ENCODE measurements at places on chromosomes 12 and 14.

- no peak for DNase-seq
Observed at GRCh38 chr12:51383269-51383905, 7.8 kb downstream of the GALNT6 start.

DNA sequence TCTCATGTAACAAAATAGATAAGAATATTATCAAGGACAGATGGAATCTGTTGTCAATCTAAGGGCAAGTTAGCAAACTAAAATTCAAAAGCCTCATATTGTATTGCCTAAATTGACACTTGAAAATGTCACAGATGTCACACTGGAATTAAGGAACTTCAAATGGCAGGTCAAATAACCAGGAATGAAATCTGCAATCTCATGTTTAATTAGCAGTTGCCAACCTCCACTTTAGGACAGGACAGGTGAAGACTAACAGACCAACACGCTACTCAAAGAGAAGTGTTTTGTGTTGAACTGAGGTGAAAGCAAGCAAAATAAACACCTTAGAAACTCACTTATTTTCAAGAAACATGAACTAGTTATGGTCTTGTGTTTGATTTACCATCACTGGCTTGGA lies 11.1 kb downstream of the KIF21A start:
- no peak for DNase-seq

- DNase-seq = no peak
Observed at GRCh38 chr14:83885837-83886293, 1644.1 kb upstream of the FLRT2 start.

DNA sequence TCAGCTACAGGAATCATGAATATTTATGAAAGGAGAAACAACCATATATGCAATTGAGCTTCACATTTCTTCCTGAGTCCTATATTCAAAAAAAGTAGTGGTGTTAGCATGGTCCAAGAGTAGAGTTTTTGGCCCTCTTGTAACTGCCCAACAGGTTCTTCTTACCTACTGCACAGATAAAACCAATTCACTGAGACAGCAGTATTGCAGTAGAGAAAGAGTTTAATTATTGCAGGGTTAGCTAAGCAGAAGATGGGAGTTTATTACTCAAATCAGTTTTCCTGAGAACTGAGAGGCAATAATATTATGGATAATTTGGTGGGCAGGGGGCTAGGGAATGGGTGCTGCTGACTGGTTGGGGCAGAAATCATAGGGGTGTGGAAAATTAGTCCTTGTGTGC lies 6.5 kb upstream of the CIPC start:
- no peak for DNase-seq

GRCh38 chr12:46209170-46209569 lies 59.7 kb downstream of the SLC38A1 start:
- no peak for DNase-seq

DNA sequence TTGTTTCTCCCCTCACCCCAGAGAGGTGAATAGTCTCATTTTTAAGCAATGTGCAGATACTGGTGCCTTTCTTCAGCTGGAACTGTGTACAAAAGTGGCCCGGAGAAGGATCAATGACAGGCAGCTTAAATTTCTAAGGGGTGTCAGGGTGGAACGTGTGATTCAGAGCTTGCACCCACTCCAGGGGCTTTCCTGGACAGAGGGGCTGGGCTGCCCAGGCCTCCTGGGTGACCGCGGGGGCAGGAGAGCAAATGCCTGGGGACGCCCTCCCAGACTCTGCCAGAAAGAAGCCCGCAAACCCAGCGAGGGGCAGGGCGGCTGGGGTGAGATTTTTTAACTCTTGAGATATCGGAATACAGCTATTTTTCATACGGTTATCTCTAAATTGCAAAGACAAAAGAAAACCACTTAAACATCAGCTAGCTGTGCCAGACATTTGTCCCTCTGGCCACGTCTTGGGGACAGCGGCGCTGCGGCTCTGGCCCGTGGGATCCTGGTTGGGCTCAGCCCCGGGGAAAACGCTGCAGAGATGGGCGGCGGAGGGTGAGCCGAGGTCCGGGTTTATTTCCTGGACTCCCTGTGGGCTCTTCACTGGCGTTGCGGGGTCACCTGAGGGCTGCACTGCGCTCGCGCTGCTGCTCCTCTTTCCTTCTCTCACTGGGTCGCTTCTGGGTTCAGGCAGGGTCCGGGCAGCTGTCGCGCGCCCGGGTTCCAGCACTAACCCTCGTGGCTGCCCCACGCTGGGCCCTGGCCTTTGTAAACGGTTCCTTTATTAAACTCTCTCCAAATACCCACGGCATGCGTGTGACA lies 35.8 kb downstream of the NFKBIA start:
- no peak for DNase-seq

- DNase-seq = no peak
Observed at GRCh38 chr12:49878021-49878420, 25.7 kb downstream of the FAIM2 start.

GRCh38 chr12:12069821-12070548 lies 754 bp upstream of the BCL2L14 start:
- no peak for DNase-seq

GRCh38 chr12:123264642-123265041 lies 7.0 kb downstream of the CDK2AP1 start:
- DNase-seq = no peak

DNA sequence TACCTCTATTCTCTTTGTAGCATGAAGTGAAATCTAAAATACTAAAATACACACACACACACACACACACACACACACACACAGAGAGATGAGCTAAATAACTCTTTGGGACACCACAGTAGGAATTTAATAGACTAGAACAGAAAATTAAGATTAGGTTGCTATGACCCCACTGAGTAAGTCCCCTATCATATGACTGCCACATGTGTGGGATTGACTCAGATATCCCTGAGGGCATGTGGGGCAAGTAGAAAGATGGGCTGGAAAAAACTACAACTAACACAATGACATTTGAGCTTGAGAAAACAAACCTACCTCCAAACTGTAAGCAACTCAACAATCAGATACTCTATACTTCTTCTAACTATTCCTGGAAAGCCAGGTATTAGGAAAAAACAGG lies 27.0 kb downstream of the SLC25A21 start:
- DNase-seq = no peak

- DNase-seq = no peak
Observed at GRCh38 chr14:49897965-49898364, 5.1 kb downstream of the ARF6 start.

GRCh38 chr12:29581631-29582030 lies 84.1 kb upstream of the OVCH1 start:
- DNase-seq = no peak

GRCh38 chr14:37047226-37047625 lies 125.2 kb downstream of the SLC25A21 start:
- DNase-seq = no peak

DNA sequence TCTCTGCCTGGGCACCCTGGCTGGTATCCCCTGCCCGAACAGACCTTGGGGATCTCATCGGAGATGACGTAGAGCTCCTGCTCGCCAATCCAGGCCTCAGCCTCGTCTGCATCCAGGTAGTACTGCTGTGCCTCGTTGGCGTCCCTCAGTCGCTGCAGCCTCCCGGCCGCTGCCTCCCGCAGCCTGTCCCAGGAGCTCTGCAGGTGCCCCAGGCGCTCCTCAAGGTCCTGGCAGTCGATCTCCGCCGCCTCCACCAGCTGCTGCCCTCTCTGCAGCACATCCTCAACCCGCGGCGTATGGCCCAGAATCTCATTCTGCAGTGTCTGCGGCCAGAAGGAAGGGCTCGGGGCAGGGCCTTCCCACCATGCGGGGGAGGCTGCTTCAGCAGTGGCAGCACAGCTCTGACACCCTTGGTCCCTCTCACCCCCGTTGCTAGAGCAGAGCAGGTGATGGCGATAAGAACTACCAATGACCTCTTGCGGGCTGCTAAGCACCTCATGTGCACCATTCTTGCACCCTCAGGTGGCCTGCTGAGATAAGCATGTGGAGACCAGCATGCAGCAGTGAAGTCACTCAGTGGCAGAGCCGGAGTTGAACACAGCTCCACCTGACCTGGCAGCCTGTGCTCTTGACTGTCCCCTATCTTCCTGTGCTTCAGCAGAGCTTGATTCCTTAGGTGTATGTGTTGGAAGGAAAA lies 71.0 kb downstream of the PLEKHG3 start:
- no peak for DNase-seq
